NCI-H524 treated with DMSO at 0.1 percent for 48 hours (cell line): ENCODE measurements at places on chromosomes 6 and 20.

DNA sequence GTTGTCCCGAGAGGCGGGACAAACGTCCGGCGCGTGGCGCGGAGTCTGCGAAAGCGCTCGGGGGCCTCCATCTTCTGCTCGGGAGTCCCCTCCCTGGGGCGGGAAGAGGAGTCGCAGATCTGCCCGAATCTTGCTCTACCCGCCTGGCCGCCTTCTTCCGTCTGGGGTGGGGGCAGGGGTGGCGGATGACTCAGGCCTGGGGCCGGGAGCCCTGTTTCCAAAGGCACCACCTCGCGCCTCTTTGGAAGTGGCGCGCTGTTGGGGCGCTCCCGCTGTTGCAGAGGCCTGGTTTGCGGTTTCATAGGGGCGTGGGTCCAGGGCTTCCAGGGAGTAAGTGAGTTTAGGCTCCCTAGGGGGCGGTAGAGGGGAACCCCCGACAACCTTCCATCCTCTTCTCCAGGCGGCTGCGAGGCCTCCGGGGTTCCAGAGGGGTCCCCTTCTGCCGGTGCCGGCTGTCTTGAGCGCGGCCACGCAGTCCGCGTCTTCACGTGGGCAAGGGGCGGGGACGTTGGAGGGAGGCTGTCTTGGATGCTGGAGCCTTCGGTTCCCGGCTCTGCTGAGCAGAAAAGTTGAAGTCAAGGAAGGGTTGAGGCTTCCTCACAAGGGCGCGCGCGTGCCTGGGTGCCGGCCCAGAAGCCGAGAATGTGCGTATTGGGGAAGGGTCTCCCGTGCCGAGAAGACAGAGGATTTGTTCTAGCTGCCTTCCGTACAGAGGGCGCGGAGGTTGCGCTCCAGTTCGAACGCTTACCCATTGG lies 2.6 kb upstream of the TFAP2C start:
- DNase-seq = no peak

GRCh38 chr6:8352335-8352965 lies 82.9 kb downstream of the SLC35B3 start:
- no peak for DNase-seq

GRCh38 chr20:50804437-50805348 lies 9.8 kb downstream of the BCAS4 start:
- DNase-seq = no peak

- no peak for DNase-seq
Measured at GRCh38 chr6:56851541-56852259, 103.2 kb upstream of the BEND6 start.

GRCh38 chr20:59403261-59403961 lies 103.0 kb downstream of the EDN3 start:
- DNase-seq = no peak
